Mammary microvascular endothelial cell (primary cell): ENCODE measurements at places on chromosomes 12 and 14. TPM values are rescaled to one million over a fixed set of nuclear protein-coding genes. Genes with fewer than 3 reads are reported as not detected.

Gene TAS2R14
- 0.07 and 0.84 TPM in 2 replicates for total RNA-seq

Gene POC1B
- total RNA-seq = 11.2 and 13.5 TPM in 2 replicates

Gene AKAP5
- total RNA-seq = 0.07 and 0.34 TPM in 2 replicates

Gene RFLNA
- total RNA-seq = not detected in 2 replicates

Gene GLIPR1L1
- not detected in 2 replicates for total RNA-seq

Gene RHEBL1
- 5.4 and 6.9 TPM in 2 replicates for total RNA-seq

Gene SAMD15
- total RNA-seq = 0.53 and 0.64 TPM in 2 replicates

Gene CABP1
- total RNA-seq = not detected in 2 replicates

Gene TMEM229B
- total RNA-seq = 6.9 and 8.1 TPM in 2 replicates

Gene TSHR
- not detected in 2 replicates for total RNA-seq

Gene ASCL4
- not detected in 2 replicates for total RNA-seq

Gene FAM186B
- not detected in 2 replicates for total RNA-seq

Gene OLR1
- not detected in 2 replicates for total RNA-seq

Gene PPP1R1A
- not detected in 2 replicates for total RNA-seq

Gene GSC
- total RNA-seq = not detected in 2 replicates

Gene PLEKHD1
- total RNA-seq = not detected in 2 replicates

Gene MYH7
- total RNA-seq = not detected in 2 replicates

Gene DYNLL1
- 569 and 585 TPM in 2 replicates for total RNA-seq

Gene EGLN3
- total RNA-seq = 0.30 TPM in 1 of 2 replicates, not detected in the other

Gene SDR9C7
- total RNA-seq = not detected in 2 replicates

Gene POLE2
- total RNA-seq = 19.9 and 27.1 TPM in 2 replicates

Gene DEGS2
- 0.10 TPM in 1 of 2 replicates, not detected in the other for total RNA-seq

Gene JKAMP
- 55.7 and 60.4 TPM in 2 replicates for total RNA-seq

Gene DACT1
- 0.15 and 0.27 TPM in 2 replicates for total RNA-seq
